ENCODE measurements at places on chromosomes 3 and 15. TPM values are rescaled to one million over a fixed set of nuclear protein-coding genes. Genes with fewer than 3 reads are reported as not detected.

FANCD2OS gene
- not detected for total RNA-seq

METTL6 gene
- total RNA-seq = 18.8 TPM

AADAC gene
- 0.18 TPM for total RNA-seq

ERICH6 gene
- not detected for total RNA-seq

TMEM44 gene
- total RNA-seq = 2.4 TPM

CYP11A1 gene
- total RNA-seq = 0.33 TPM

EDEM1 gene
- total RNA-seq = 138 TPM

GRCh38 chr15:58283302-58283701 is 145.1 kb downstream of the AQP9 start:
- no peak for DNase-seq

- DNase-seq = no peak
Measured at GRCh38 chr3:100047455-100048141, 66.7 kb downstream of the FILIP1L start.

DNA sequence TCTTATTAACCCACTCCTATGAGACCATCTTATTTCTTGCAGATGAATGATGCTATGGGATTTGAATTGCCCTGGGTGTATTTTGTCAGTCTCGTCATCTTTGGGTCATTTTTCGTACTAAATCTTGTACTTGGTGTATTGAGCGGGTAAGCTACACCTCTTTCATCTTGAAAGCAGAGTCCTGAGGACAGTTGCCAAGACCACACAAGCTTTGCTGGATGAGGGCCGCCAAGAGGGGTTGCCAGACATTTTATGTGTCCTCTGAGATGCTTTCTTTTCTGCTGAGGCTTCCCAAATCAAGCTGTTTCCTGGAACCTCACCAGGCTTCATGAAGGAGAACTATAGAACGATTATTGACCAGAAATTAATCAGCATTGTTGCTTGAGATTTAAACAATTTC is 173.2 kb downstream of the CHDH start:
- no peak for DNase-seq

- no peak for DNase-seq
Measured at GRCh38 chr3:16490062-16490619, 23.4 kb downstream of the RFTN1 start.

DNA sequence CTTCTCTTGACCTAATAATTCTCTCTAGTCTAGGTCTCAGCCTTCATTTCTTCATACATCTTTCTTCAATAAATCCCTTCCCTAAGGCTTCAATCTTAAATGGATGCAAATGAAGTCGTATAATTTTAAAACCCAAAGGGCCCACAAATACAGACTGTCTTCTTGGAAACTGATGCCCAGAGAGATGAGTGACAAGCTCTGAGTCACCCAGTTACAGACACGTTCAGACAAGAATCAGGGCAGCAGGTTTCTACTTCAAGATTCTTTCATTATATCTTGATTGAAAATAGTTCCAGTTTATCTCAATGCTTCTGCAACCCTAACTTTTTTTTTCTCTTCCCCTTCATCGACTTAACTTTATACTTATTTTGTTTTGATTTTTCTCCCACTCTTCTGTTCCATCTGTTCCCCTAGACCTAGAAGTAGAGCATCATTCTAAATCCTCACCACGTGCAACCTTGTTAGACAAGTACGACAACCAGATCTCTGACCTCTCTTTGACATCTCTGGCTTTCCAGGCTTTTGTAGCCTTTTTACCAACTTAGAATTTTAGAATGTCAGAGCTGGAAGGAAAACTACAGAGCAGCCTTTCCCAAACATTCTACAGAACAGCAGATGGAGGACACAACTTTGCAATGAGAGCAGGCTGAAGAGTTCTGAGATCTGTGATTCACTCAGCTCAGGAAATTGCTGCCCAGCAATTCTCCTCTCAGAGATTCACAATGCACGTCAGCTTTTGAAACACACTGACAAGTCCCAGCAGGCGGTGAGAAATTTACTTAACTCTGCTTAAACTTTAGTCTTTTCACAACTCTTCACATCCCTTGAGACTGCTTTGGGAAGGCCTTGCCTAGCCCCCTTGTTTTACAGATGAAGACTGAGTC is 25.3 kb downstream of the NCEH1 start:
- DNase-seq = no peak

DNA sequence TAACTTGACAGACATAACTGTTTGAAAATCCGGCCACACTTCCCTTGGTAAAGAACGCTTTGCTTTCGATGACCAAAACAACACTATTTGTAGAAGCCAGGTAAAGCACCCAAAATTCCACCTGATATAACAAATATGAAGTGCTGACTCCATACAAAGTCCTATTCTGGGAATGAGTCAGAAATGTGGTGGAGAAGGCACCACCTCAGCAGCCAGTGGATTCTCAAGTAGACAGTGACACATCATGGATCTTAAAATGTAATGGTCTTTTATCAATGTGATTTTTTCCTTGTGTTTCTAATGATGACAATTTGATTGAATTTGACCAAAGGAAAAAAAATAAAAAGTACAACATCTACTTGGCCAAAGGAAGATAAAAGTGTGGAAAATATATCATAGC is 135.0 kb upstream of the WNT5A start:
- no peak for DNase-seq

- DNase-seq = no peak
Measured at GRCh38 chr3:114449271-114450007, 155.6 kb downstream of the TIGIT start.

DNA sequence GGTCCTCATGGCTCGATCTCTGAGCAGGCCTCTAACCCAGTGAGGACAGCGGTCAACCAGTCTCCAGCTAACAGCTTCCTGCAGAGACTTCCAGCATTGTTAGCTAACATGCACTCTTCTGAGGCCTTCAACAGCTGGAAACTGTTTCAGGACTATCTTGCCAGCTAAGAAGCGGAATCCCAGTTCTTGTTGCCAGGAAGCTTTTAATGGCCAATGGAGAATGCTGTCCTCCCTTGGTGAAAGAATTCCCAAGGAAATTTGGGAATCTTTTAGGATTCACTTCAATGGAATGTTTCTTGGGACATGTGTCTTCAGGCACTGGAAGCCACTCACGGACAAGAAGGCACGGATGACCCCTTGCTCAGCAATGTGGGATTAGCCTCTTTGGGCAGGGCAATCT is 91.7 kb downstream of the CEMIP start:
- no peak for DNase-seq

GRCh38 chr3:17931131-17931530 is 188.7 kb upstream of the TBC1D5 start:
- DNase-seq = no peak

DNA sequence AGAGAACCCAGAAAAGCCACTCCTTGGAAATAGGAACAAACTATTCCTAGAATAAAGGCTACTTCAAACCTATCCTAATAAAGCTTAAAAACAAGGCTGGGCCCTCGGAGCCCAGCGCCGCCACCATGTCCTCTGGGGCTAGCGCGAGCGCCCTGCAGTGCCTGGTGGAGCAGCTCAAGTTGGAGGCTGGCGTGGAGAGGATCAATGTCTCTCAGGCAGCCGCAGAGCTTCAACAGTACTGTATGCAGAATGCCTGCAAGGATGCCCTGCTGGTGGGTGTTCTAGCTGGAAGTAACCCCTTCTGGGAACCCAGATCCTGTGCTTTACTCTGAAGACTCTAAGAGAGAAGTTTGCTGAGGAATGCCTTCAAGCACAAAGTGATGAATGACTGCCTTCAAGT is 63.2 kb downstream of the ADAM10 start:
- no peak for DNase-seq

DNA sequence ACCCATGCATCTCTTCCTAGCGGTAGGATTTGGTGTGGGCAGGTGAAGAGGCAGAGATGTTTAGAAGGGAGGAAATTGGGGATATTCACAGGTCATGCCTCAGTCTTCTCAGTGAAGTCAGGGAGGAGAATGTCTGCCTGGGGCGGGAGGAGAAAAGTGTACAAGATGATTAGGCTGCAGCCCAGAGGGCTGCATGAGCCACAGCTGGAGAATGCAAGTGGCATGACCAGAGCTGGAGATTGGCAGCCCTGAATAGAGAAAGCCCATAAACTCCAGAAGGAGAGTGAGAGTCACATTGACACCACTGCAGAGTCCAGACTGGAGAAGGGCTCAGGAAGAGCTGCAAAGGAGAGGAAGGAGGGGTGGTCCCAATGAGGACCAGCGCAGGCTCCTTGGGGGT is 22.6 kb downstream of the PDHB start:
- no peak for DNase-seq

DNA sequence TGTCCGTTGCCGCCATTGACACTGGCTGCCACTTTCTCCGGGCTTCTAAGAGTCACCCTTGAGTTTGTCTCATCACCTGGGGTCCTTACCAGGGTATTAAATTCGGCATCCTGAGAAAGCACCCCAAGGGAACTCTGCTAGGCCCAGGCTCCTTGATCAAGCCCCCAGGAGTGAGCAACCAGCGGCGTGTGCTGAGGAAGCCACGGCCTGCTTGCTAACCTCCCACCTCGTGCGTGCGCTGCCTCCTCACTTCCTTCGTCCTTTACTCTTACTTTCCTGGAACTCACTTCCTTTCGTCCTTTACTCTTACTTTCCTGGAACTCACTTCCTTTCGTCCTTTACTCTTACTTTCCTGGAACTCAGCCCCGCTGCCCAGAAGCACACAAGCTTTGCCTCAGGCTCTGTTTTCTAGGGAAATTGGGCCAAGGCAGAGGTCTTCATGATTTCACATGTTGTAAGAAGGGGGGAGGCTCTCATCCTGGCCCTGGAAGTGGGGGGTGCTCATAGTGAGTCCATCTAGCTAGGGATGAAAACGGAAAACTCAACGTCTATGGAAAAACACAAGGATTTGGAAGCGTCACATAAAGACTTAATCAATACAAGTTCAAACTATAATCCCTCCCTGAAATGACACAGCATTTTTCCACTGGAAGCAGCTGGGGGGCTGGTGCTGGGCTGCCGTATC is 36.7 kb upstream of the BDH1 start:
- peak; percentile 23 for DNase-seq

- no peak for DNase-seq
Measured at GRCh38 chr3:51887620-51888019, 12.2 kb upstream of the IQCF5 start.

DNA sequence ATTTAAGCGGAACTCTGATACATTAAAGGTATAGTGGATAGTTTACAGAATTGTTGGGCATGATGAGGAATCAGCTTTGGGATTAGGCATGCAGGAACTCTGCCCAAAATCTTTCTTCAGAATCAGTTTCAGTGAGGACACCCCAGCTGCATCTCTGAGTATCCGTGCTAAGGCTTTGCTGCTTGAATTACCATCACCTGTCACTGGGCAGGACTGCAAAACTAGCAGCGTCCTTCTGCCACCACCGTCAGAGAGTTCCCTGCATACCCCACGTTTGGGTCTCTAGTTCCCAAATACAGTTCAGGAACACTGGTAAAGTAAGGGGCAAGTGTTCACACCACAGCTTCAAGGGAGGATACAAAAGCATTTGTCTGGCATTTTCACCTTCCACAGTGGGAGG is 164.6 kb upstream of the ARHGEF26 start:
- DNase-seq = no peak

DNA sequence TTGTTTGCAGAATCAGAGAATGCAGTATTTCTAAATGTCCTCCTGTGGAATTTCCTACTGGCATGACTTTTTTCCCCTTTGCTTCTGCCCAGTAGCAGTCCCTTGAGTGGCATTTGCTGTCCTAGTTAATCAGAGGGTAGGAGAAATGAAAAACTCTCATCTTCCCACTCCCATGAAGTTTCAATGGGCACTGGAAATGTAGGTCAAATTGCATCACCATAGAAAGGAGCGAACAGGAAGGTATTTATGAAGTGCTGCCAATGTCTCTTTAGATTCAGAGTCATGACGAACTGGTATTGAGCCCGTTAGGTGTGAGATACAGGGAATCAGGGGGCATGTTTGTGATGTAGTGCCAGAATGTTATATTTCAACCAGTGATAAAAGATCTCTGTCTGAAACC is 23.2 kb downstream of the ATXN7 start:
- no peak for DNase-seq

GRCh38 chr3:65576228-65576627 is 462.5 kb downstream of the MAGI1 start:
- DNase-seq = no peak

GRCh38 chr3:195181113-195181498 is 89.9 kb downstream of the XXYLT1 start:
- DNase-seq = no peak

- no peak for DNase-seq
Measured at GRCh38 chr3:139517321-139518065, 22.0 kb downstream of the RBP1 start.

GRCh38 chr15:59904450-59905135 is 99.5 kb upstream of the FOXB1 start:
- DNase-seq = no peak

DNA sequence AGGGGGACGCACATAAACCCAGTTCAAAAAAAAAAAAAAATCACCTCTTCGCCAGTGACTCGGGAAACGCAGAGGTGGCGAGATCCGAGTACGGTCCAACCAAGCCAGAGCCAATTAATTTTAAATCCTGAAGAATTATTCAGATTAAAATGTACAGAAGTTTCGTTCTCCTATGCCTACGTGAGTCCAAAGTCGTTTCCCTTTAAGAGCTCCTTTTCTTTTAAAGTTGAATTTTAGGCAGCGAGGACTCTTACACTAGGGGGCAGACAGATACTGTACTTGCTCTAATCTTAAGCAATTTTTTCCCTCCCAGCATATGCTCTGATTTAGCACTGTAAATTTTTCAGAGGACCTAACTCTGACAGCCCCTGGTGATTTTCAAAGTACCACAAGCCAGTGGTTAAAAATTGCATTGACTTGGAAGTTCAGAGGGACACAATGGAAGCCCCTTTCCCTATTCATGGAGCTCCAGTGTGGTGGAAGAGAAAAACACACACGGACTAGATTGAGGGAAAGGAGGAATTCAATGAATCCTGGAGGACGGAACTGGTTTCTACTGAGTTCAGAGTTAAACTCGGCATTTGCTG is 3.3 kb upstream of the NR2F2 start:
- no peak for DNase-seq

DNA sequence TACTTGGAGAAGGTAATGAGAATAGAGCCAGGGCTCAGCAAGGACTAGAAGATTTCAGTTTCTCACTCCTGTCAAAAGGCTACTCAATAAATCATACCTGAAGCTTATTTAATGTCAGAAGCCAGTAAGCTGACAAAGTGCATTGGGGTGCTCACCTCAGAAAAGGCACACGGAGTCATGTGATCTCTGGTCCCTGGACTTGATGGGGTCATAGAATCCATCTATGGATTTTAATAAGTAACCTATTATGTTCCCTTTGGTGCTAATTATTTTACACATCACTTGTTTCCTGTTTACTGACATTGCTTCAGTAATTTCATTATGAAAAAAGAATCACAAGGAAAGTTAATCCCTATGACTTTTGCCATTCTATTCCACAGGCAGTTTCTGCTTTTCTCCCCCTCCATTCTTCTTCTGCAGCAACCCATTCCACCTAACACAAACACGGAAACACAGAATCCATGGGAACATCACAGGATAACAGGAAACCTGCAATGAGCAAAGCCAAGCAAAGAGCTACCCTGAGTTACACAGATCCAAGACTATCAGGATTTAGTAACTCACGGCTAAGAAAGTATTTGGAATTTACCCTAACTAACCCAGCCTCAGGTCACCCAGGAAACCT is 159.6 kb downstream of the MEIS2 start:
- DNase-seq = no peak

- no peak for DNase-seq
Measured at GRCh38 chr3:58111513-58112184, 99.1 kb downstream of the DNASE1L3 start.

- DNase-seq = no peak
Measured at GRCh38 chr3:39515681-39516441, 48.4 kb downstream of the MOBP start.

Data from activated T-cell treated with anti-CD3 and anti-CD28 coated beads, Interleukin-2, amount 50 U/mL, for 4 hours (primary cell).